ENCODE measurements at places on chromosomes 11 and 22.

- no peak for DNase-seq
These were observed 121.5 kb upstream of the RCN1 start for GRCh38 chr11:31969359-31969702.

- DNase-seq, result no peak
These were observed 218.8 kb upstream of the SORL1-AS1 start for GRCh38 chr11:121671283-121672168.

DNA sequence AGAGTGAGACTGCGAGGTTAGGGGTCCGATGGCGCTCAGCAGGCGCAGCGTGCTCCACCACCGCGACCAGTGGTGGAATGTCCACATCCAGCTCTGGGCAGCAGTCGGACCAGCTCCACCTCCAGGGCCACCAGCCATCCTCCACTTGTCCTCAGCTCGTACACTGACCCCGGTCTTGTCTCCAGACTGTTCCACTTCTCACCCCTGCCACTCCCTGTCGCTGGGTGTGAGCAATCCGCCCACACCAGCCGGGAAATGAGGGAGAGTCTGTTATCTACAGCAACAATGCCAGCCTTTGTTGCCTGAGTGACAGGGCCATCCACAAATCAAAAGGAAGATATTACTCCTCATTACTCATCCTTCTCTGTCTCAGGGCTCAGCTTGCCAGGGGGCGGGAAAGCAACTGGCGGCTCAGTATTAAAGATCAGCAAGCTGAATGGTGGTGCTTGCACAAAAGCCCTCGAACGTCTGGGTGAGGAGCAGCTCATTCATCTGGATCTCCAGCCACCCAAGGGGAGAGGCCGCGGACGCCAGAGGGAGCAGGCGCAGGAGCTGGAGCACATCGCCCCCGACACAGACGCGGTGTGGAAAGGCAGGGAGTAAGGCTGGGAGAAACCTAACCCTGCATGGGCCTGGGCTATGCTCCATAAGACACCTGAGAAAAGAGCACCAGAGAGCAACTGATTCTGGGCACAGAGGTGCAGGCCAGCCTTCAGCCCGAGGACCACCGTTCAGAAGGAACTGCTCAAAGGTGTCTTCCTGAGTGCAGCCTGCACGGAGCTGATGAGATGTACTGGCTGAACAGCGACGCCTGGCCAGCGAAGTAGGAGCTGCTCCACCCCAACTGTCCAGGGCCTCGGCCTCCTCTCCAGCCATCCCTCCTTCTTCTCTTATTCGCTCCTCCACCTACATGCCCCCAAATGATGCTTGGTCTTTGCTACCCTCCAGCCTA lies 21.9 kb downstream of the IGSF9B start:
- peak; percentile 35 for DNase-seq

- no peak for DNase-seq
These were observed 117.7 kb upstream of the LMO1 start for GRCh38 chr11:8381343-8381742.

DNA sequence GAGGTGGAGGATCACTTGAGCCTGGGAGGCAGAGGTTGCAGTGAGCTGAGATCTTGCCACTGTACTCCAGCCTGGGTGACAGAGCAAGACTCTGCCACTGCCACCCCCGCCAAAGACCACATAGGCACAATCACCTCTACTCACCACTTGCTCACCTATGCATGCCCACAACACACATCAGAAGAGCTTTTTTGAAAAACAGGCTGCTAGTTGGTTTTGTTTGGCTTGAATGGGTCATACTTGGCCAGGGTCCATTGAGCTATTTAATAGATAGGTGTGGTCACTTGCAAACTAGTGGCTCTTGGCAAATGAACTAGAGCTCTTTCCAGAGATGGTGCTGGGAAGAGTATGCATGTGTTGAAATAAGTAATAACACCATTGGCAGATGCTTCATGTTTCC lies 80.1 kb downstream of the EMSY start:
- DNase-seq, result no peak
